Neural cell (in vitro differentiated cells): ENCODE measurements at places on chromosomes 4 and X. TPM values are rescaled to one million over a fixed set of nuclear protein-coding genes. Genes with fewer than 3 reads are reported as not detected.

The HAND2 gene
- polyA plus RNA-seq: not detected in 2 replicates

The TMEM31 gene
- 1.0 and 1.6 TPM in 2 replicates for polyA plus RNA-seq

The IQCM gene
- not detected in 2 replicates for polyA plus RNA-seq

The SUPT20HL2 gene
- not detected in 2 replicates for polyA plus RNA-seq

The CYBB gene
- polyA plus RNA-seq: 0.40 and 0.83 TPM in 2 replicates

The RASGEF1B gene
- 16.7 and 21.5 TPM in 2 replicates for polyA plus RNA-seq

The ASMTL gene
- 21.5 and 25.9 TPM in 2 replicates for polyA plus RNA-seq

The TRIML2 gene
- not detected in 2 replicates for polyA plus RNA-seq

The ABLIM2 gene
- 14.9 and 103 TPM in 2 replicates for polyA plus RNA-seq

The SASH3 gene
- polyA plus RNA-seq: not detected in 2 replicates

The HSFX3 gene
- not detected in 2 replicates for polyA plus RNA-seq

The MMRN1 gene
- polyA plus RNA-seq: 2.2 and 7.0 TPM in 2 replicates

The BEND2 gene
- polyA plus RNA-seq: not detected in 2 replicates

The HPRT1 gene
- 10.1 and 13.2 TPM in 2 replicates for polyA plus RNA-seq

The HSFX1 gene
- 0.57 and 1.3 TPM in 2 replicates for polyA plus RNA-seq

The PCSK1N gene
- polyA plus RNA-seq: 232 and 243 TPM in 2 replicates
